ENCODE measurements at places on chromosomes 1 and 21. TPM values are rescaled to one million over a fixed set of nuclear protein-coding genes. Genes with fewer than 3 reads are reported as not detected.

DNA sequence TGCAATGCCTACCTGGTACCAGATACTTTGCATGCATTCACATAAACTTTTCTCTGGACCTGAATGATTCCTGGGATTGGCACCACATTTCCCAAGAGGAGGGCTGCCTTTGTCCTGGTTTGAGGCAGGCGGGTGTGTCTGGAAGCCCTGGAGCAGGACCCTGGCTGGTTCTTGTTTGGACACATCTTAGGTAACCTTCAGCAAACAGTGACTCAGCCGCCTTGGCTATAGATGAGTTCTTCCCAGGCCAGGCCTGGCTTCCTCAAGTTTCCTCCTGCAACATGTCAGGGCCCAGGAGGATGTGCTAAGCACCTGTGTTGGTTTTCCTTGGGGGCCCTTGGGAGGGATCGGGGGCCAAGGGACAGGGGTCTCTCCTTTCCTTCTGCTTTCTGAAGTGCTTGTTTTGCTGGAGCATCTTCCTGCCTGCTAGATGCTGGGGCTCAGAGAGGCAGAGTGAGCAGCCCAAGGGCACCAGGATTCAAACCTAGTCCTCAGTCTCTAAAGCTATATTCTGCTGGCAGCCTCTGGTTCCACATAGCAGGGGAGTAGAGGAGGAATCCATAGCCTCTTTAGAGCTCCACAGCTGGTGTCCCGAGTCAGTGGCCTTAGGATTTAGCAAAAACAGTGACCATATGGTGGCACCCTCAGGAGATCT lies 38.2 kb downstream of the PAX7 start:
- no peak for DNase-seq

GRCh38 chr1:168555508-168556046 lies 11.8 kb upstream of the XCL2 start:
- DNase-seq: no peak

DNA sequence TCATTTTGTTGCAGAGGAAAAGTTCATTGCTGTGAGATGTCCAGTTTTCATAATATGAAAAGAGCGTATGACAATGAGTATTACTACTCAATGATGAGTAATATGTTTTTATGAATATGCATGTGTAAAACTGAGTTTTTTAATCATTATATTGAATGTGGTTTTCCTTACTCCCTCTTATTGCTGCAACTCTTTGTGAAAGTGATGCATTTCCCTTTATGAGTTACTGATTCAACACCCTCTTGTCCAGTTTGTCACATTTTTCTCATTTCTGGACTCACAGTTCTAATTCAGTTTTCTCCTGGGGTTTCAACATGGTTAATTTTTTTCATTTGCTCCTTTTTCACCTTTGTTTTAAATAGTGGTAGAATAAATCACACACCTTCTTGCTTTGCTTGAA lies 35.2 kb upstream of the KCNJ15 start:
- no peak for DNase-seq

- no peak for DNase-seq
Observed at GRCh38 chr1:227541129-227541528, 22.2 kb upstream of the ZNF678 start.

- no peak for DNase-seq
Observed at GRCh38 chr1:30650038-30650967, 73.1 kb downstream of the MATN1 start.

- no peak for DNase-seq
Observed at GRCh38 chr1:245715970-245716369, 561.2 kb downstream of the KIF26B start.

- no peak for DNase-seq
Observed at GRCh38 chr21:18493422-18493821, 89.8 kb upstream of the TMPRSS15 start.

DNA sequence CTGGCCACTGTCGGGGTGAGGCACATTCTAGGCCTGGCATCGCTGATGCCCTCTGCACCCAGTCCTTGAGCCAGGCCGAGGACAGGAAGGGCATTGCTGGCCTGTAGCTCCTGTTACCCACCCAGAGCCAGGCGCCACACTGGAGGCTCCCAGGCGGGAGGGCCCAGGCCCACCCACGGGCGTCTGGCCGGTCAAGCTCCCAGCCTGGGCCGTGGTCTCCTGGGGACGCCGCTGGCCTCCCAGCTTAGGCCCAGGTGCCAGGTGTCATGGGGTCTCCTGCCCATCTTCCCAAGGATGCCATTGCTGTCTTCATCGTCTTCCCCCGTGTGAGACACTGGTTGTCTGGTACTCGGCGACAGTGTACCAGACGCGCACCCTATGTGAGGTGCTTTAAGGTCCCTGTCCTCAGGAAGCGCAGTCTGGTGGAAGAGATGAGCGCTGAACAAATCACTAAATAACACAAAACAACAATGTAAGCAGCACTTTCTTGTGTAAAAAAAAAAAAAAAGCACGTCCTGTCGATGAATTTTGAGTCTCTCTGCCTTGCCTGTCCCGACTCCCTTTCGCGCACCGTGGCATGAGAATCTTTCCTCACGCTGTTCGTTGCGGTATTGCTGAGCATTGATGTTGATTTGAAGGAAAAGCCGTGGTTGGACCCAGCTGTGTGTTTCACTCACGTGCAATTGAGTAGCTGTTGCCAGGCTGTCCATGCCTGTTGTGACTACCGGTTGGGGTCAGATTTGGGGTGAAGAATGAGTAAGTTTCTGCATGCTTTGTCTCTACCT lies 27.0 kb upstream of the TRAPPC10 start:
- DNase-seq: no peak

GRCh38 chr1:3630914-3631313 lies 6.1 kb downstream of the TPRG1L start:
- DNase-seq: no peak

DNA sequence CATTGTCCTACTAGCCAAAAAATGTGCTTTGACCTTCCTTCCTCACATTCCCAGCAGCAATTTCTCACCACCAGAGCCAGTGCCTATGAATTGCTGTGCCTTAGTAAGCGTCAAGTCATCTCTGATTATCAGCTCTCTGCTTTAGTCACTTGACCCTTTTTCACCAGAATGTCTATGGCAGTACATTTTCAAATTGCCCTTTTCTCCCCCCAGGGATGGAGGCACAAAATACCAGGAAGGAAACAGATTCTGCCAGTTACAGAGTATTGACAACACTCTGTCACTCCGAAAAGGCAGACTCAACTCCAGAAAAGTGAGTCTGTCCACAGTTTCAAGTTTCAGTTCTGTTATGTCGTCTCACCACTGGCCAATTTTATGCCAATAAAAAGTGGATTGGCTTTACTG lies 167.4 kb downstream of the TNFSF18 start:
- no peak for DNase-seq

DNA sequence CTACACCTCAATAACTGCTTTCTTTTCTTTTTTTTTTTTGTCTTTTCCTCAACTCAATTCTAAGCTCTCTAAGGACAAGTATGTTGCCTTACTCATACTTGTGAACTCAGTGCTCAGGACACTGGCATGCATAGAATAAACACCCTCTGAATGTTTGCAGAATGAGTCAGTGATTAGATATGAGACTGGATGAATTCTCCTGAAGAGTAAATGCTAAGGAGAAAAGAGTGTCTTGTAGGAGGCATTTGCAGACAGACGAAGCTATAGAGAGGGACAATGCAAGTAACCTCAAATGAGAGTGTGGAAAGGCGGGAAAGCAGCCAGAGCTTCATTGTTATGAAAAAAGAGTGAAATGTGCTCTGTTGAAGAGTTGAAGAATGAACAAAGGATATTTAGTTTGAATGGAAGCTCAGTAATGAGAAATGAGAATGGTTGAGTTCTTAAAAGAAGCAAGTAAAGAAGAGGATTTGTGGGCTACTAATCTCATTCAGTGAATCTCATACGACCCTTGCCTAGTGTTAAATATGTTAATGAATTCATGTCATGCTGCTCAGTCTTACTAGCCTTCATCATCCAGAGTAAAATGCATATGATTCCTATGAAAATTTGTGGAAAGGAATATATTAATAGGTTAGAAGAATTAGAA lies 166.1 kb upstream of the DPYD start:
- no peak for DNase-seq

- DNase-seq: no peak
Observed at GRCh38 chr1:7513081-7513480, 258.0 kb upstream of the VAMP3 start.

DNA sequence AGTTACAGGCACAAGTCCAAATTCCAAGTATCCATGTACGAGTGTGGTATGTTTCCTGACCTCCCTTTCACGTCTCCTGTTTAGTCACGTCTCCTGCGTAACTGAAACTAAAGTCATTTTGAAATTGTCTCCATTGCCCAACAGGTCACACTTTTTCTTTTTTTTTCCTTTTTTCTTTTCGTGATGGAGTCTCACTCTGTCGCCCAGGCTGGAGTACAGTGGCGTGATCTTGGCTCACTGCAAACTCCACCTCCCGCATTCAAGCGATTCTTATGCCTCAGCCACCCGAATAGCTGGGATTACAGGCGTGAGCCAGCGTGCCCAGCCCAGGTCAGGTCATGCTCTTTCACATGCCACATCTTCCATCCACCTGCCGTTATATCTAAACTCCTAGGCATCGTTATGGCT lies 38.2 kb downstream of the L1TD1 start:
- DNase-seq: no peak

DNA sequence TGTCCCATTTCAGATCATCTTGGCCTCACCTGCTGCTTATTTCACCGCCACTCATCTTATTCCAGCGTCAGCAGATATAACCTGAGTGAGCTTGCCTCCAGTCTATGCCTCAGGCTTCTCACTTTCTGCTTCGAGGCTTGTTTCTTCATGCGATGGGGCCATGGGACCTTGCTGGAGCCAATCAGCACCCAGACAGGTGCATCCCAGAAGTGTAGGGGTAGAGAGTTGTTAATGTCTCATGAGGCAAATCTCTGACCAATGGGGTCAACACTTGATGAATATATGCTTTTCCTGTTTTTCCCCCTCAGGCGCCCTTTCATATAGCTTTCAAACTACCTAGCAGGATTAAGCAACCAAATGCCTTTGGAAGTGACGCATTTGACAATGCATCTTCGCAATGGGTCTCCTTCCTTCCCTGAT lies 935 bp upstream of the YIPF1 start:
- no peak for DNase-seq

DNA sequence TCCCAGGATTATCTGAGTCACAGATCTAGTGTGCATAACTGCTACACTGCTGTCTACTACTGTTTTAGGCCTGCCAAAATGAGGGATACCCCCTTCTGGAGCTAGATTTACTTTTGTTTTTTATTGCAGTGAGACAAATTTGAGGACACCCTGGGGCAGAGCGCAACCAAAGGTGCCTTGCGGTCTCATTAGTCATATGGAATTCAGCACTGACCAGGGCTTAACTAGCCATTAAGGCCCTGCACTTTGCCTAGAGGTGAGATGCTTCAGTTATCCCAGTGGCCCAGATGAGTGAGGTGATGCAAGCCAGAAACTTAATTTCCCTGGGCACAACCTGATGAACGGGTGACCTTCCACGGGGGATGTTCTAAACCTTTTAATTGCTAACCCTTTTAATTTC lies 998 bp upstream of the SPAG17 start:
- DNase-seq: no peak

The CXADR gene
- total RNA-seq: 0.52 TPM

The PHF13 gene
- 4.9 TPM for total RNA-seq

The NDUFV3 gene
- 15.8 TPM for total RNA-seq

The TRIM62 gene
- total RNA-seq: 18.9 TPM

The DYNLT4 gene
- total RNA-seq: 2.1 TPM

The KRTAP13-2 gene
- total RNA-seq: not detected

The HMCN1 gene
- 0.14 TPM for total RNA-seq
